Stimulated activated CD8-positive, alpha-beta memory T cell treated with anti-CD3 and anti-CD28 coated beads, Interleukin-4, amount 100 ng/mL, for 48 hours (primary cell): ENCODE measurements at places on chromosomes 6 and 20.

GRCh38 chr6:8043221-8043620 is 21.0 kb downstream of the BLOC1S5 start:
- no peak for DNase-seq

GRCh38 chr6:125812394-125813292 is 21.9 kb downstream of the NCOA7 start:
- no peak for DNase-seq

GRCh38 chr6:33313709-33314514 is at the start of gene TAPBP:
Gene TAPBP (minus strand): TSS chr6:33314078. CDS start chr6:33314041, 37 bp downstream.
- DNase-seq = peak; percentile 89

DNA sequence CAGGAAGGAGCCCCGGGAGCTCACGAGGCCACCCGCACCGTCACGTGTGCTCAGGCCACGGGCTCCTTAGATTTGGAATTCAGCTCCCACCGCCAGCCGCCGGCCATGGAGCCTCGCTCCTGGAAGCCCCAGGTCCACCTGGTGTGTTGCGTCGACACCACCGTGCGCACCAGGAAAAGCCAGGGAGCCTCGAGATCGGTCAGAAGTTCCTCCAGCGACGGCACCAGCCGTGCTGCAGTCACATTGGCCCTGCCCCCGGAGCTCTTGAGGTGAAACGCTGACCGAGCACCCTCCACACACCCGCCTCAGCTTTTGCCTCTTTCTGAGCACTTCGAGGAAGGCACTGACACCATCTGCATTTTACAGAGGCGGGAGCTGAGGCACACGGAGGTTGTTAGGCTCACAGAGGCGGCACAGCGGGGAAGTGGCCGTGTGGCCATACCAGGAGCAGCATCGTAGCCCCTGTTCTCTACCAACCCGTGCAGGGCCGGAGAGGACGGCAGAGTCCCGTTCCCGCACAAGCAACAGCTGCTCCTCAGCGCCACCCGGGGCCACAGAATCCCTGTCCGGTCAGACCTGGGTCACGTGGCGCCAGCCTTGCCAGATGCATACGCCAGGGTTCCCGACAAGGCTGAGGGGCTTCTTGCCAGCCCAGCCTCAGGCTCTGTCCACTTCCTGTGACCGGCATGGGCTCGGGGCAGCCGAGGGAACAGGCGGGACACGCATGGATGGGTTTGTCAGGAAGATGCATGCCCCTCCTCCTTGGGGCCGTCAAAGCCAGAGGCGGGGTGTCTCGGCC is 7.6 kb downstream of the NKAIN4 start:
- no peak for DNase-seq

- DNase-seq = peak; percentile 64
Measured at GRCh38 chr6:33633462-33634158, 12.5 kb downstream of the ITPR3 start.

- DNase-seq = peak; percentile 34
Measured at GRCh38 chr6:6588064-6588923, at the start of gene LY86. Gene LY86 (plus strand): TSS chr6:6588720. CDS start chr6:6588735, 15 bp downstream.

DNA sequence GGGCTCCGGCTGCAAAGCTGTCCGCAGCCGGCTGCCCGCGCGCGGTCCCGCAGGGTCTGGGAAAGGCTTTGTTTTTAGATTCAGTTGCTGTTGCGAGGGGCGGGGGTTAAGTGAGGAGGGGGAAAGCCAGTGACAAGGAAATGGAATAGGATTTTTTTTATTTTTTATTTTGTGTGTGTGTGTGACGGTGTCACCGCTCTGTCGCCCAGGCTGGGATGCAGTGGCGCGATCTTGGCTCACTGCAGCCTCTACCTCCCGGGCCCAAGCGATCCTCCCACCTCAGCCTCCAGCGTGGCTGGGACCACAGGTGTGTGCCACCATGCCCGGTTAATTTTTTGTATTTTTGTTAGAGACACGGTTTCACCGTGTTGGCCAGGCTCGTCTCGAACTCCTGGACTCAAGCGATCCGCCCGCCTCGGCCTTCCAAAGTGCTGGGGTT is 615 bp upstream of the UBE2J1 start:
- DNase-seq = no peak

- no peak for DNase-seq
Measured at GRCh38 chr20:2805689-2806350, 5.4 kb upstream of the CPXM1 start.

DNA sequence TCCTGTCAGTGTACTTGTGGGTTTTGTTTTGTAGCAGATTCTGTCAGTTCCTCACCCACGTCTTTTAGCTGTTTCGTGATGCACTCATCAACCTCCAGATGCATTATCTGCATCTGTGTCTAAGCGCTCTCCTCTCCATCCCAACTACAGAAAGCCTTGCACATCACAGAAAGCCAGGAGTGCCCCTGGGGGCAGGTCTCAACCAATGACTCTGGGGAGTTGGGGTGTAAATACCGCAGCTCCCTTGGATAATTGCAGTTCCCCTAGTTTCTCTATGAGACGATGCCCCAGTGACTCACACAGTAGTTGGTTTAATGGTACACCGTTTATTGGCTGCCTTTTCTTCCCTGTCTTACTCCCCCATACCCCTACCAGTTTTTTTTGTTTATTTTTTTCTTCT is 158.1 kb downstream of the SOX4 start:
- DNase-seq = no peak

DNA sequence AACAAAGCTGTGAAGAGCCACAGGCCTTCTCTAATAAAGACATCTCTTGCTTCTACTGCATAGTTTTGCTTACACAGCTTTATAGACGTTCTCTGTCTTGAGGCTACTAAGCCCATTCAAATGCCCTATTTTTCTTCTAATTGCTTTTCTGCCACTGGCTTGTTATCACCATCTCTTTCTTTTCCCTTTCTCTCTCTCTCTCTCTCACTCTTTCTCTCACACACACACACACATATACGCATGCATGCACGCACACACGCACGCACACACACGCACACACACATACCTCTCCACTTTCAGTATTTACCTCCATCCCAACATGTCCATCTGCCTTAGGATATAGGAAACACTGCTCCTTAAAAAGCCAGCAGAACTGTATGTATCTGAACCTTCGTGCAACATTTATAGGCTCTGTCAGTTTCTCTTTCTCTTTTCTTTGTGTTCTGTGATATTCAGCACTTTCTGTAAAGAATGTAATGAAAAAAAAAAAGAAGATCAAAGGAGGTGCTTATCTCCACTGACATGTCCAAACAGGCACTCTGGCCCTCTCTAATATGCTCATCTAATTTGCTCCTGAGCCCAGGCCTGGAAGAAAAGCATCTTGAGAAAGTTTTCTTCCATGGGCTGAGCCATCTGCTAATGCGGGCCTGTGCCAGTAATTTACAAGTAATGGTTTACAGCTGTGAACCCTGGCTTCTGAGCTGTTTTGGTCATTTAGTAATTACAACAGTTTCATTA is 1046.7 kb upstream of the MAP3K7 start:
- no peak for DNase-seq

DNA sequence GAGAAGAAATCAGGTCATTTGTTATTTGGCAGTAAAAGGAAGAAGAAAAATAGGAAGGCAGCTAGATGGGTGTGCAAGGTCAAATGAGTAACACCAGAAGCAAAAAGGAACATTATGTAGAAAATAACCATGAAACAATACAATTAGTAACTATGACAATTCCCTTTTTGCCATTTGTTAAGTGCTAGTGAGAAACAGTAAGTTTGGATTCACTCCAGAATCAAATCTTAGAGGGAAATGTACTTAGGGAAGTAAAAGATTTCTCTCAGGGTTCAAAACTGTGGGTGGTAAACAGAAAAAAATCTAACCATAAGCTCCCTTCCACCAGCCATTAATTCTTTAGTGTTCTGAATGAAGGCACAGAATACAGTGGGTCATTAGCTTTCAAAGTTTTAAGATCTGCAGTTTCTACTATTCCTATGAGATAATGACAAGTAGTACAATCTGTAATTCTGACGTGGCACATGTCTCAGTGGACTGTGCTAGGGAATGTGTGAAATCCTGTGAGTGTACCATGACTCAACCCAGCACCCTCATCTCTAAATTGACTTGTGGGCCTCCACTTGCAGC is 17.1 kb downstream of the REPS1 start:
- DNase-seq = peak; percentile 41

DNA sequence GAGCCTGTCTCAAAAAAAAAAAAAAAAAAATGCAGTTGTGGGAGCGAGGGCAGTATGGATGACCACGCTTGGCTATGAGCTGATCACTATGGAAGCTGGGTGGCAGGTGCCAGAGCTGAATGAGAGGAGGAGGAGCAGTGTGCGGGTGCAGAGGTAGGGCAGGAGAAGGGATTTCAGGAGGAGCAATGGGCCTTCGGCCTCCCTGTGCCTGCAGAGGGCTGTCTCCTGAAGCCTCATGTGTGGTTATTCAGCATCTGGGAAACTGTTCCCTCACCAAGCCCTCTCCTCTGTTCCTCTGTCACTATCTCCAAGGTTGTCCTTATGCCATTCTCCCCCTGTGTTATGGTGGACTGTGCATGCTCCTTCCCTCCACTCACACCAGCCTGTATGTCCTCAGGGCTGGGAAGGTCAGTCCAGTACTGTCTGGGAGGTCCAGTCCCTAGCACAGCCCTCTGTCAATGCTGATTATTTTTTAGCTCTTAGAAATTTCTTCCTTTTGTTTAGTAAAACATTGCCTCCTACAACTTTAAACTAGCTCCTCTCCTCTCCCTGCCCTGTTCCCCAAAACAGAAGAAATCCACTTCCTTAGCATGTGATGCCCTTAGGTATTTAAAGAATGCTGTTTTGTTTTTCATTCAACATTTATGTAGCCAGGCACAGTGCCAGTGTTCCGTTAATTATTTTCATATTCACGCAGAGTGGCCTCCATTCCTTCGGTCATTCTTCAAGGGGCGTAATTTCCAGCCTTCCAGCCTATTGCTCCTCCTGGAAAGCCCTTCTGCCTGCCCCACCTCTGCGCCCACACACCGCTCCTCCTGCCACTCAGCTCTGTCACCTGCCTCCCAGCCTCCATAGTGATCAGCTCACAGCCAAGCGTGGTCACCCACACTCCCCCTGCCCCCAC is 48.9 kb downstream of the CNBD2 start:
- no peak for DNase-seq

GRCh38 chr6:112050429-112050828 is 3.5 kb upstream of the CCN6 start:
- no peak for DNase-seq
